Dorsolateral prefrontal cortex (tissue), 122 donors: ENCODE measurements at places on chromosomes 7 and 10. TPM values are rescaled to one million over a fixed set of nuclear protein-coding genes. Genes with fewer than 3 reads are reported as not detected.

Gene BMPR1A
- total RNA-seq = 29.3 TPM

Gene CALHM1
- 3.1 TPM for total RNA-seq

Gene ZNF438
- 8.4 TPM for total RNA-seq

Gene NUTM2E
- total RNA-seq = 0.28 TPM

Gene TLX1
- not detected for total RNA-seq

Gene CYP2W1
- not detected for total RNA-seq

DNA sequence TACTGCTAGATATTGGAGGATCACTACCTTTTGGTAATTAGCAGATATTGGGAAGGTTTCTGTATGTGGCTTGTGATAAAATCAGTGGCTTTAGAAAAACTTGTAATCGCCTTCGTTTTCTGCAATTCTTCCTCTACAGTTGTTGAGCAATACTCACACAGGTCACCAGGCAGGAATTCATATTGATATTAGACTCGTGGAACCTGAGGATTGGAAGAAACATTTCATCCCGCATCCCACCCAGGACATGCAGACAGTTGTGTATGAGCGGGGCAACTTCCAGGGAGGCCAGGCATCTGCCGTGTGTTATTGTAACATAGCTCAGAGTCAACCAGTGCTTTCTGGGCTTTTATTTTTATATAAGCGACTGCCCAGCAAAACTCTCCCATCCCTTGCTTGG is 821.3 kb downstream of the LRMDA start:
- no peak for DNase-seq

DNA sequence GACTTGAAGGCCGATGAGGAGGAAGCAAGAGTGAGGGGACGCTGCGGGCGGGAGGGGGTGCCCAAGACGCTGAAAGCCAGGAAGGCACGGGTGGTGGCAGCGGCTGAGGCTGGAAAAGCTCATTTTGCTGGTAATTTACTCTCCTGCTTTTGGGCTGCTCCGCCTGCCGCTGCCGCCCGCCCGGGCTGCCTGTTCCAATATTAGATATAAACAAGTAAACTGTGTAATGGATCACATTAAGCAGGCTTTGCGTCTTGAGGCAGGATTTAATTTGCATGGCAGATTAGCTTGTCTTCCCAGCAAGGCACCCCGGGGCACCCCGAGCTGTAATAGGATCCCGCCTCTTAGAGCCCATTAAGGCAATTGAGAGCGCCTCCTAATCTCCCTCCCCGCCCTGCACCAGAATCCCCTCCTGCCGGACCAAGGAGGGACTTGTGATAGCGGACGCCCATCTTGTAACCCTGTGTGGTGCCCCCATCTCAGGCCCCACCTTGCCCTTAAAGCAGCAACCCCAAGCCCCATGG is 46.1 kb upstream of the SLF2 start:
- DNase-seq = no peak

DNA sequence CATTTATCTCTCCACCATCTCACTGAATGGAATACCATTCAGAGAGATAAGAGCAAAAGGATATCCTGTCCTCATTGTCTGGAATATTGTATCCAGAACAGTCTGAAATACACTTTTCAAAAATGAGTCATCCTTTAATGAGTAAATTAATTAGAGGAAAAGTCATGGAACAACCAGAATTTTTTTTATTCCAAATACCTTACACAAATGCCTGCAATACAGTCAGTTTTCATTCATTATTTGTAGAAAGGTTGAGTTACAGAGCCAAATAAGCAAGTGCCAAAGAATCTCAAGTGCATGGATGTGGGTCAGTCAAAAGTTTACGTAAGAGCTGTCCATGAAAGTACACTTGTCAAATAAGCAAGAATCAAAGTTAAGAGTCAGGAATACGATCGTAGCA is 482.6 kb downstream of the IPMK start:
- DNase-seq = no peak

GRCh38 chr7:44391746-44392617 is 66.6 kb upstream of the CAMK2B start:
- DNase-seq = no peak

- no peak for DNase-seq
Observed at GRCh38 chr10:123611876-123612275, 54.3 kb upstream of the GPR26 start.

DNA sequence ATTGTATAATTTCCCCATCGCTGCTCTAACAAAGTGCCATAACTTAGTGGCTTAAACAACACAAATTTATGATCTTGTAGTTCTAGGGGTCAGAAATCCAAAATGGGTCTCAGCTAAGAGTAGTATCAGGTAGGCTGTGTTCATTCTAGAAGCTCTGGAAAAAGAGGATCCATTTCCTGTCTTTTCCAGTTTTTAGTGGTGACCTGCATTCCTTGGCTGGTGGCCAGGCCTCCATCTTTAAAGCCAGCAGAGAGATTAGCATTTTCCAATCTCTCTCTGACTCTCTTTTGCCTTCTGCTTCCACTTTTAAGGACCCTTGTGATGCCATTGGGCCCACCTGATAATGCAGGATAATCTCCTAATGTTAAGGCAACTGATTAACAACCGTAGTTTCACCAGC is 41.0 kb upstream of the C10orf120 start:
- no peak for DNase-seq

GRCh38 chr10:28036587-28036986 is 37.7 kb upstream of the ODAD2 start:
- no peak for DNase-seq

- no peak for DNase-seq
Observed at GRCh38 chr7:153772966-153773365, 279.2 kb upstream of the DPP6 start.
